ENCODE measurements at places on chromosomes 7 and 10.

DNA sequence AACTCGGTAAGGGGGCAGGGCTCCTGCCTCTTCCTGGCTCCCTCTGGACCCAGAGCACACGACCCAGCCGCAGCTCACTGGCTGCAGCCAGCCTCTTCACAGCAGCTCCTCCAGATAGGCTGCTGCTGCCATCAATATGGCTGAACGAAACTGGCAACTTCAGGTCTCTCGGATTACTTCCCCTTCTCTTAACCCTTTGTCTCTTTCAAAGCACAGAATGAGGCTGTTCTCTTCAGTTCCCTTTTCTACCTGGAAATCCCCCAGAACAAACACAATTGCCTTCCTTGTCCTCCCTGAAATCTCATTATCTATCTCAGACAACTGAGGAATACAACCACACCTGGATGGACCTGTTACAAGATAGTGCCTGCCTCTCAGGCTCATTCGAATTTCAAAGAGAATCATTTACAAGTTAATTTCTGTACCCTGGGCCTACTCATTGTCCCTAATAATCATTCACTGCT, 193.4 kb upstream of the MBL2 start:
- no peak for DNase-seq

- DNase-seq, result no peak
Measured at GRCh38 chr10:70738761-70739121, 46.4 kb downstream of the TBATA start.

- DNase-seq, result no peak
Measured at GRCh38 chr10:71816936-71817618, 34.0 kb downstream of the PSAP start.

GRCh38 chr7:107907-108306, 84.5 kb upstream of the FAM20C start:
- DNase-seq, result no peak

- no peak for DNase-seq
Measured at GRCh38 chr10:89241486-89242344, 9.9 kb downstream of the LIPA start.

GRCh38 chr10:92122941-92123450, 167.9 kb downstream of the CPEB3 start:
- no peak for DNase-seq

Data from islet precursor cell (in vitro differentiated cells).